ENCODE measurements at places on chromosomes 4 and X.

- no peak for DNase-seq
These were observed 68.4 kb downstream of the MID2 start for GRCh38 chrX:107894038-107894437.

DNA sequence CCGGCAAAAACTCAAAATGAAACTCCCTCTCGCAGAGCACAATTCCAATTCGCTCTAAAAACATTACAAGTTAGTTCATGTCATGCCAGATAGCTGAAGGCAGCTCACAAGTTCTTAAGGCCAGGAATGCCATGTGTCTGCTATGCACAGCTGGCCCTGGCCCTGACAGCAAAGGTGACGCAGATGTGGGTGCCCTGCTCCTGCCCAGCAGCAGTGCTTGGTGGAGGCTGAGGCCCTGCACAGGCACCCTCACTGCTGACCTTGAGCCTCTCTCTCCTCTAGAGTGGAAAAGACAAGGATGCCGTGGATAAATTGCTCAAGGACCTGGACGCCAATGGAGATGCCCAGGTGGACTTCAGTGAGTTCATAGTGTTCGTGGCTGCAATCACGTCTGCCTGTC is 2.9 kb downstream of the S100P start:
- no peak for DNase-seq

DNA sequence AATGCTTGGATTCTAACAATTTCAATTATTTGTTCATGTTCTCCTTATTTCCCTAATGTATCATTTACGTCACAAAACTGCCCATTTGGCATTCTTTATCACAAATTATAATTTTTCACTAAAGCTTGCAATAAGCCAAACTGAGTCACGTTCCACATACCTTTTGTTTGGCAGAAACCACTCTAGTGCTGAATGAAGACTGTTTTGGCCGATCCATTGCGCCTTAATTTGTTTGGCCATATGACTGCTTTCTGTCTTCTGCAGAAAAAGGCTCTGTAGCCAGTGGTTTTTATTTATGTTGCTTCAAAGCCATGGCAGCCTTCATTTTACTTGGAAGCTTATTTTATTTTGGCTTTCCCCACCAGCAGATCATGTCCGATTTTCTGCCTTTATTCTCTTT is 184.4 kb upstream of the HAND2 start:
- no peak for DNase-seq

GRCh38 chr4:89661173-89661899 is 175.6 kb downstream of the SNCA start:
- no peak for DNase-seq

DNA sequence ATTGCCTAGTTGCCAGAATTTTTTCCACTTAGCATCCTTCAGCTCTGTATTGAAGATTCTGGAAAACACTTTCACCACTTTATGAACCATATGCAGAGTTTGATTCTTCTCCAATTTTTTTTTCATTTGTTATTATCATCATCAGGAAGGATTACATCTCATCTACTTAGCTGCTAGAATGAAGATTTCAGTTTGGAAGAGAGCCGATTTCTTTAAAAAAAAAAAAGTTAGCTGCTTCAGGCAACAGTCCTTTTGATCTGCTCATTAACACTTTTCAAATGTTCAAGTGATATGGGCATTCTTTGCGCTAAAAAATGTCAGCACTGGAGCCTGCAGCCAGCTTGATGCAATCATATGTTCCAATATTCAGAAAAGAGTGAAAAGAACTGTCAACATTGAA is 76.2 kb downstream of the ANTXR2 start:
- no peak for DNase-seq

GRCh38 chr4:139682309-139682708 is 16.7 kb downstream of the MGST2 start:
- DNase-seq = no peak

DNA sequence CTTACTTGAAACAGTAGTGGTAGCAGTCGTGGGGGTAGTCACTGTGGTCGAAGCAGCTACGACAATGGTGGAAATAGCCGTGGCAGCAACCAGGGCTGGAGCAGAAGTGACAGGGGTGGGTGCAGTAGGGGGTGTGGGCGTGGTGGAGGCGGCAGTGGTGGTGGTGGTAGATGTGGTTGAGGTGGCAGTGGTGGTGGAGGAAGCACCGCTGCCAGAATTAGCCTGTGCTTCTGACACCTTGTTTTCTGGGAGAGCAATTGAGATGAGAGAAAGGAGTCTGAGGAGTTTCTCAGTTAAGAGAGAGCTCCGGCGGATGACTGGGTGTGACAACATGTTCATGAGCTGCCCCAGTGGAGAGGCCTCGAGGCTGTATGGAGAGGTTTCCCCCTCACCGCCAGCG is 113.5 kb upstream of the HSD17B10 start:
- DNase-seq = no peak

DNA sequence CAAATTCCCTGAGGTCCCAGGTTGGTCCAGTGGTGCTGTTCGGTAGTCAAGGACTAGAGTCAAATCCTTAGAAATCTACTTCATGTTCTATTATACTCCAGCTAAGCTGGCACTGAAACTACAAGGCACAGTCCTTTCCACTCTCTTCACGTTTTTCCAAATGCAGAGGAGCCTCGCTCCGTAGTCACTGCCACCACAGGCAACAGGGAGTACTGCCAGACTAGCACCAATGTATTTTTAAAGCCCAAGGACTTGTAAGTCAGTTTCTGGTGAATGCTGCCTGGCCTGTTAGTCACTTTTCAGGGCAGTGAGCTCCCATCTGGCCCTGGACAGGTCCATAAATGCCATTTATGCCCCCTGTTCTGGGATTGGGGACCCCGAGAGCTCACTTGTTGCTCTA is 323.5 kb downstream of the FAM47A start:
- DNase-seq = no peak

GRCh38 chr4:128916832-128917231 is 107.3 kb downstream of the JADE1 start:
- peak; percentile 16 for DNase-seq

- DNase-seq = no peak
These were observed 333.8 kb upstream of the TENM3 start for GRCh38 chr4:181909368-181909767.

DNA sequence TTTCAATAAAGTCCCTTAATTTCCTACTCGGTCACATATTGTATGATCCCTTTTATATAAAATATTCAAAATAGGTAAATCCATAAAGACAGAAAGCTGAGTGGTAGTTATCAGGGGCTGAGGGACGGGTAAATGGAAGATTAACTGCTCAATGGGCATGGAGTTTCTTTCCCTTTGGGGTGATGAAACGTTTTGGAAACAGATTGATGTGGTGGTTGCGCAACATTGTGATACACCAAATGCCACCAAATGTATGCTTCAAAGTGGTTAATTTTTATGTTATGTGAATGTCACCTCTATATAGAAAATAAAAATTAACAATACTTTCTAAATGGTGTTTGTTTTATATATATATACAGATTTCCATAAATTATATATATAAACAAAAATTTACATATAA is 15.0 kb upstream of the MAOB start:
- no peak for DNase-seq

DNA sequence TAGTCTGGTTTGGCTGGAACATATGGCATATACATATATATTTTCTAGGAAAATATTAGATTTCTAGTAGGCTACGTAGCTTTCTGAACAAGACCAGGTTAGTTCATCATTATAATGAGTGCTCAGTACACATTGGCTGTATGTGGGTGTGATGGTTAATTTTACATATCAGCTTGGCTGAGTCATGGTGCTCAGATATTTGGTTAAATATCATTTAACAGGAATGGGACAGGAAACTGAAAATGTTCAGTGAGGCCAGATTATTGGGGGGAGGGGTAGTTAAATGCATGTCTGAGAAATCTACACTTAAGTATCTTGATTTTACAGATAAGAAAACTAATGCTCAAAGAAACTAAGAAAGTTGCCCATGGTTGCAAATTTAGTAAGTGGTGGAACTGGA is 160.1 kb downstream of the RBMX2 start:
- no peak for DNase-seq

DNA sequence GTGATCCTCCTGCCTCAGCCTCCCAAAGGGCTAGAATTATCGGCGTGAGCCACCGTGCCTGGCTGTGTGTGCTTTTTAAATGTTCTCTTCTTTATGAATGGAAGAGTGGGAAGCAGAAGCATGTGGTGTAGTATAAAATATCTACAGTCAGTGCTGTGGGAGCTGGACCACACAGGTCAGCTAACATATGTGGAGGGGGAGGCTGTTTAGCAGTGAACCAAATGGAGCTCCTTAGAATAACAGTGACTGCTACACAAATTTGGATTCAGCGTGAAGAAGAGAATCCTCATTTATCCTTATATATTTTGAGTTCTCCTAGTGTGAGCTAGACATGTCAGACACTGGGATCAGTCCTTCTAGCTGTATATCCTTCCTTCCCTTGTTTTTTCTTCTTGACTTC is 3.2 kb downstream of the SNX25 start:
- no peak for DNase-seq

DNA sequence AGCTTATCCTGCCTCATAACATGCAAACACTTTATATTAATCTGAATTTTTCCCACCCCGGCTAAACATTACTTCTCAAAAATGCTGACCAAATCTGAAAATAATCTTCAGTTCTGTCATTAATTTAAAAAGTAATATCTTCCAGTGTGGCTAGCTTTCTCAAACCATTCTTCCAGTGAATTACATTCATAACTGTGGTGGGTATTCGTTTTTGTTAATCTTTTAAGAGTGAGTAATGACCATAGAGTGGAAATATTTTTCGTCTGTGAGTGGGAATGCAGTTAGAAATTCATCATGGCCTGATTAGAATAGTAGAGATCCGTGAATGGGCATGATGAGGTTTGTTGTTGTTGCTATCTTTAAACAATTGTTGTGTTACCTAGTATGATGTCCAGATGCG is 138.6 kb upstream of the SFRP2 start:
- no peak for DNase-seq

GRCh38 chrX:78029663-78030062 is 60.2 kb upstream of the PGAM4 start:
- peak; percentile 45 for DNase-seq

- no peak for DNase-seq
These were observed 66.0 kb downstream of the UBE2K start for GRCh38 chr4:39763714-39764572.

- DNase-seq = no peak
These were observed 76.9 kb downstream of the CLCN4 start for GRCh38 chrX:10233696-10234095.
